ENCODE measurements at places on chromosomes 1 and 21. TPM values are rescaled to one million over a fixed set of nuclear protein-coding genes. Genes with fewer than 3 reads are reported as not detected.

The COL24A1 gene
- total RNA-seq = 0.78 TPM

The SPRR2G gene
- not detected for total RNA-seq

The CFAP45 gene
- total RNA-seq = 0.47 TPM

The PLEKHA6 gene
- total RNA-seq = 7.5 TPM

The PRR9 gene
- not detected for total RNA-seq

The IFI44L gene
- 27.5 TPM for total RNA-seq

The FNDC5 gene
- 17.0 TPM for total RNA-seq

The DMRTA2 gene
- total RNA-seq = 5.8 TPM

The WDR26 gene
- total RNA-seq = 61.8 TPM

The LCE2C gene
- not detected for total RNA-seq

The OR2L2 gene
- 1.4 TPM for total RNA-seq

The RGS16 gene
- total RNA-seq = 1.6 TPM

The PRELP gene
- 0.16 TPM for total RNA-seq

The CD48 gene
- 1.1 TPM for total RNA-seq

The AKR7A3 gene
- total RNA-seq = 1.2 TPM

The PRDM16 gene
- total RNA-seq = 6.7 TPM

The FASLG gene
- total RNA-seq = not detected

The HSD3B2 gene
- total RNA-seq = not detected

The NTMT2 gene
- total RNA-seq = not detected

The HJV gene
- not detected for total RNA-seq

The KIF2C gene
- 2.5 TPM for total RNA-seq

The ATP1A4 gene
- 0.31 TPM for total RNA-seq

The IGSF8 gene
- 49.8 TPM for total RNA-seq

The MARK1 gene
- total RNA-seq = 77.7 TPM

The PRRX1 gene
- 5.5 TPM for total RNA-seq

The S100A6 gene
- total RNA-seq = 9.2 TPM
